Uterus (tissue), 4 donors: ENCODE measurements at places on chromosomes 11 and 22. TPM values are rescaled to one million over a fixed set of nuclear protein-coding genes. Genes with fewer than 3 reads are reported as not detected.

ACR gene
- total RNA-seq = not detected

- no peaks in the 10 kb centered on the region for H3K27me3 ChIP-seq
- no peaks in the 10 kb centered on the region for H3K36me3 ChIP-seq
- DNase-seq = no peak
- no peak overlapping the region for H3K27ac ChIP-seq
- H3K4me1 ChIP-seq = no peaks in the 10 kb centered on the region
Observed at GRCh38 chr11:8987446-8987845, 16.4 kb downstream of the NRIP3 start.

DNA sequence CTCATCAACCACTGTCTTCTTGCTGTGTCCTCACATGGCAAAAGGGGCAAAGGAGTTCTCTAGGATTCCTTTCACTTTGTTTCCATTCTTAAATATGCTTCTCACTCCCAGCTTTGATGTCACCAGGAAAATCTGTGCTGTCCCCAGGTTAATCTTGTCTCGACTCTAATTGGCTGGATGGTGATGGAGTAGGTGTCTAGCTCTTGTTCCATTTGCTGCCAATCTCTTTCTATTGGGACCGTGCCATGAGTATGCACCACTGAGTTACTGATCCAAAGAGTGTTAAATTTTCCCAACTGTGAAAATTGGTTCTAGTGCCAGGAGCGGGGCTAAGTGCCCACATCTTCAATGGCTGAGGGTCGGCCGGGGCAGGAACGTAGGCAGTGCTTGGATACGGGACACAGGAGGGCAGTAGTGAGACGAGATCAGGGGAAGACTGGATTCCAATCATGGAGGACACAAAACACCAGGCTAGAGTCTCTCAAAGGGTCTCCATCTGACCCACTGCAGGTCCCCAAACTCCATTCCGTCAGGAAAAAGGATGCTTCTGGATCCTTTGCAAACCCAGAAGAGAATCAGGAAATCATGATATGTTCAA lies 47.7 kb upstream of the CSNK2A3 start:
- DNase-seq = no peak
- H3K36me3 ChIP-seq = no peaks in the 10 kb centered on the region
- H3K27ac ChIP-seq = no peak overlapping the region
- no peaks in the 10 kb centered on the region for H3K27me3 ChIP-seq
- peaks cover 5% of the 10 kb centered on the region for H3K4me1 ChIP-seq
- H3K4me3 ChIP-seq = no peak overlapping the region

DNA sequence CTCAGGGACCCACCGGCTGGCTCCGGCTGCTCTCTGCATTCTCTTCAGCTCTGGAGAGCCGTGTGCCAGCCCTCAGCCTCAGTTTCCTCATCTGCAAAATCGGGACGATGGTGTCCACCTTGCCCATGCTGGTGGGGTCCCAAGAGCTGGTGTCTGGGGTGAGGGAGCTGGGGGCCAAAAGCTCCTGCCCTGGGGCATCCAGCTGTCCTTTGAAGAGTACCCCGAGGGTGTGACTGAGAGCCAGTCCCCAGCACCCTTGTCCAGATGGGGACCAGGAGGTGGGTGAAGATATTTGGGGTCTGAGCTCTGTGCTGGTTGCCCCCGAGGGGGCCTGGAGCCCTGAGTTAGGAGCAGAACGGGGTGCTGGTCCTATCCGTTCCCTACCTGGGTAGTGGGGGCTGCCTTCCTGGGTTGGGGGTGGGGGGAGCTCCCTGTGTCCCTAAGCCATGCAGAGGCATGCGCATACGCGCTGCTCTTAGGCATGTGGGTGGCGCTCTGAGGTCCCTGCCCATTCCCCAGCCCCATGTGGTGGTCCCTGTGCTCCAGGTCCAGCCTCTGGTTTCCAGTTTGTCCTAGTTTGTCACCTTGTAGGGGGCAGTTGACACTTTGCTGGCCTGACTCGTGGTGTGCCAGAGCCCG lies 4.9 kb downstream of the LRP5 start:
- peaks cover 4% of the 10 kb centered on the region for H3K4me1 ChIP-seq
- no peak for DNase-seq
- no peaks in the 10 kb centered on the region for H3K27me3 ChIP-seq
- H3K4me3 ChIP-seq = no peak overlapping the region

DNA sequence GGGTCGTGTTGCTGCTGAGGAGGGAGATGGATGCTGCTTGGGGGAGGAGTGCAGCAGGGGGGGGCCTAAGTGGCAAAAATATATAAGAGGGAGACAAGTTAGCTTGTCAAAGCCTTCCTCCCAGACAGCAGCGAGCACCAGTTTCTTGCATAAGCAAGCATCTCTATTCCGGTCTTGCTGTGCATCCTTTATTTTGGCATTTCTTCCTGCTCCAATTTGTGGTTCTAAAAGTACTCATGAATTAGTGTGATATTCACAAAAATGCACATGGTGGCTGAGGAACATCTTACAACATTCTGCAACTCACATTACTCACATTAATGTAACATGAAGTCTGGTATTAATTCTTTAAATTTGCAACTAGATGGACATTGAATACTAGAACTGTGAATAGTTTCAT lies 32.1 kb downstream of the GDPD5 start:
- no peaks in the 10 kb centered on the region for H3K36me3 ChIP-seq
- DNase-seq = no peak
- H3K4me3 ChIP-seq = no peak overlapping the region
- no peak overlapping the region for H3K27ac ChIP-seq
- H3K27me3 ChIP-seq = no peaks in the 10 kb centered on the region

GRCh38 chr22:29009148-29009547 lies 52.5 kb downstream of the C22orf31 start:
- H3K27ac ChIP-seq = no peak overlapping the region
- no peaks in the 10 kb centered on the region for H3K36me3 ChIP-seq
- H3K4me3 ChIP-seq = no peak overlapping the region

DCDC1 gene
- 0.26 TPM for total RNA-seq

GRCh38 chr11:92324890-92325289 lies 100.3 kb downstream of the FAT3 start:
- H3K4me3 ChIP-seq = no peak overlapping the region
- no peaks in the 10 kb centered on the region for H3K36me3 ChIP-seq
- no peak for DNase-seq
- H3K4me1 ChIP-seq = no peaks in the 10 kb centered on the region
- H3K27ac ChIP-seq = no peak overlapping the region

DNA sequence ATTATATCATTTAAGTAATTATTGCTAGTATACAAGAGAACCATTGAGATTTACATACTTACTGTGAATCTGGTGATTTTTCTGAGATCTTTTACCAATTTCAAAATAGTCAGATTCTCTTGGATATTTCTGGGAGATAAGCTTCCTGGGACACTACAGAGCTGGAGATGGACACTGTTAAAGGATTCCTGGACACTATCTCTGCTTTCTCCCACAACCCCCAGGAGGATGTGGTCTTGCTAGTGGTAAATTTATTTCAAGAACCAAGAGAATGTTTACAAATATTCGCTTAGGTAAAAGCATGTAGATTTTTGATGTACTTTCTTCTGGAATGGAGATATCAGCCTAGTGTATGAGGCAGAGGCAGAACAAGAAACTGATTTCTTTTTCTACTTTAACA lies 12.9 kb downstream of the CCDC82 start:
- no peaks in the 10 kb centered on the region for H3K4me1 ChIP-seq
- no peak overlapping the region for H3K4me3 ChIP-seq
- no peak for DNase-seq

TYR gene
- not detected for total RNA-seq

DNA sequence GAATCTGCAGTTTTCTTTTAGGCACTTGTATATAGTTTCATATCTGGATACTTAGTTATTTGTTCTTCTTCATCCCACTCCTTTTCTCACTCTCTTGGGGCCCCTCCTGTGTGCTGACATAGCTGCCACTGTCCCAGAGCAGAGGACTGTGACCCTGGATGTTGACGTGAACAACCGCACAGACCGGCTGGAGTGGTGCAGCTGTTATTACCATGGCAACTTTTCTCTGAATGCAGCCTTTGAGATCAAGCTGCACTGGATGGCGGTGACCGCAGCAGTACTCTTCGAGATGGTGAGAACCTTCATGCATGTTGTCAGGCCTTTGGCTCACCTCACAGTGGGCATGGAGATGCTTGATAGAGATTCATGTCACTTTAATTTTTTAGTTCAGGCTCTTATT lies 50.9 kb upstream of the YWHAH start:
- no peaks in the 10 kb centered on the region for H3K36me3 ChIP-seq
- no peak for DNase-seq
- no peaks in the 10 kb centered on the region for H3K4me1 ChIP-seq
- no peak overlapping the region for H3K27ac ChIP-seq

GRCh38 chr11:94130298-94131046 lies 1.8 kb downstream of the PANX1 start:
- no peak overlapping the region for H3K4me3 ChIP-seq
- peak; percentile 31 for DNase-seq
- no peaks in the 10 kb centered on the region for H3K27me3 ChIP-seq
- no peaks in the 10 kb centered on the region for H3K36me3 ChIP-seq
- peak overlapping the region; percentile 95 for H3K27ac ChIP-seq

LRP4 gene
- 21.2 TPM for total RNA-seq

DNA sequence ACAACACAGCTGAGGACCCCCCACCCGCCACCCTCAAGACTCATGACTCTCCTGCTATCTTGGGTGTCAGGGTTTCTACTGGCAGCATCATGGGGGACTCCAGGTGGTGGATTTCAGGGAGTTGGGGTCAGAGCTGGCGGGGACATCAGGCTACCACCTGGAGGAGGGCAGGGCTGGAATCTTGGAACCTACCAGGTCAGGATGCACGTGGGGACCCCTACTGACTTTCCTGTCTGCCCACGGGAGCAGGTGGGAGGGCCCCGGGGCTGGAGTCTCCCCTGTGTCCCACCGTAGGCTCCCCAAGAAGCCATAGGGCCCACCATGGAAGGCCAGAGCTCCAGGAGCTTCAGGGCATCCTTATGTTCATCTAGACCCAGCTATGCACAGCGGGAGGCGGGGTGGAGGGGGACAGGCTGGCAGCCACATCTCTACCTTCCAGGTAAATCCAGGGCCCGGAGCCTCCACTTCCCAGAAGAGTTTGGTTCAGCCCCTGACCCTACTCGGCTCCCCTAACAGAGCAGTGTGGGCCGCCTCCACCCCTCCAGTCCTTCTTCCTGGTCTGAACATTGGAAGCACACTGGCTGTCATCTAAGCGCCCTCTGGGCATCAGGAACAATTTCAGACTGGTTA lies 10.0 kb downstream of the SLC37A2 start:
- H3K4me1 ChIP-seq = no peaks in the 10 kb centered on the region
- H3K36me3 ChIP-seq = no peaks in the 10 kb centered on the region
- DNase-seq = no peak
- H3K4me3 ChIP-seq = no peak overlapping the region
- no peak overlapping the region for H3K27ac ChIP-seq

- no peaks in the 10 kb centered on the region for H3K27me3 ChIP-seq
- no peaks in the 10 kb centered on the region for H3K4me1 ChIP-seq
- H3K4me3 ChIP-seq = no peak overlapping the region
- DNase-seq = no peak
Observed at GRCh38 chr11:115396533-115396932, 107.7 kb downstream of the CADM1 start.

DNA sequence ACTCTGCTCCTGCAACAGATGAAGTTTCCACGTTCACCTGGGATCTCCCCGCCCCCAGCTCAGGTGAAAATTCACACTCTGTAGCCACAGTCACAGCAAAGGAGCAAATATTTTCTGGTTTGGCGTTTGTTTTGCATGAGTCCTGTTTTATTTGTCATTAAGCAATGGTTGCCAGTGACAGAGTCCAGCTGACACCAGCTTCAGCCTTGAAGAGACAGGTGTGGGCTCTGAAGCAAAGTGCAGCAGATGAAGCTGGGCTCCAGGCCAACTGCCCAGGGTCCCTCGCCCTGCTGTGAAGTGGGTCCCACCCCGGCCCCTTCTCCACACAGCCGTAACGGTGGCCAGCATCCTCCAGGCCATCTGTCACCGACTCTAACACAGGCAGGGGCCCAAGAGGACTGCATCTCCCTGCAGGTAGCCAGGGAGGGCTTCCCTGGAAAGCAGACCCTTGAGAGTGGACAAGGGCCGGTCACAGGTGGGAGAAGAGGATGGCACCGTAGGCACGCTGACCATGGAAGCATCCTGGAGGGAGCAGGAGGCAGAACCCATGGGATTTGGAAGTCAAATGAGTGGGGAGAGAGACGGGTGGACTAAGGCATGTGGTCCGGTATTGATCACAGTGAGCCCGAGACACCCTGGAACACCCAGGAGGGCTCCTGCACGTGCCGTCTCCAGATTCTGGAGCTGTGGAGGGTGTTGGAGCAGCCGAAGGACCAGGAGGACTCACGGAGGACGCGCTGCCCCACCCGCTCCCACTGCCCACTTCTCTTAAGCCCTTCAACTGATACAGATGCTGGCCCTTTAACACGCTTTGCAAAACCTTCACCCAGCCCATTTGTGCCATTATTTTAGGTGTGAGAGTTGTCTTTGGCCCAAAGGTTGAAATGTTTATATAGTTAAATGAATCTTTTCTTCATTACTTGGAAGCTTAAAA lies 294.5 kb downstream of the BRD1 start:
- no peaks in the 10 kb centered on the region for H3K36me3 ChIP-seq
- H3K4me1 ChIP-seq = no peaks in the 10 kb centered on the region
- no peak overlapping the region for H3K27ac ChIP-seq
- H3K4me3 ChIP-seq = no peak overlapping the region
- no peak for DNase-seq
